Daoy (cell line): ENCODE measurements at places on chromosomes 13 and 19. TPM values are rescaled to one million over a fixed set of nuclear protein-coding genes. Genes with fewer than 3 reads are reported as not detected.

Gene TPGS1
- total RNA-seq: 54.9 and 58.9 TPM in 2 replicates

Gene ZNF253
- total RNA-seq: 3.9 and 5.1 TPM in 2 replicates

Gene RAB3D
- 0.86 and 1.2 TPM in 2 replicates for total RNA-seq

Gene ZNF579
- 8.8 and 9.8 TPM in 2 replicates for total RNA-seq

Gene SYT5
- total RNA-seq: 0.12 TPM in 1 of 2 replicates, not detected in the other

Gene C5AR1
- not detected in 2 replicates for total RNA-seq

Gene SEMA6B
- total RNA-seq: 2.3 and 3.2 TPM in 2 replicates

Gene LILRA1
- total RNA-seq: not detected in 2 replicates

Gene OLFM2
- 8.2 and 15.7 TPM in 2 replicates for total RNA-seq

Gene CALM3
- total RNA-seq: 137 and 163 TPM in 2 replicates

DNA sequence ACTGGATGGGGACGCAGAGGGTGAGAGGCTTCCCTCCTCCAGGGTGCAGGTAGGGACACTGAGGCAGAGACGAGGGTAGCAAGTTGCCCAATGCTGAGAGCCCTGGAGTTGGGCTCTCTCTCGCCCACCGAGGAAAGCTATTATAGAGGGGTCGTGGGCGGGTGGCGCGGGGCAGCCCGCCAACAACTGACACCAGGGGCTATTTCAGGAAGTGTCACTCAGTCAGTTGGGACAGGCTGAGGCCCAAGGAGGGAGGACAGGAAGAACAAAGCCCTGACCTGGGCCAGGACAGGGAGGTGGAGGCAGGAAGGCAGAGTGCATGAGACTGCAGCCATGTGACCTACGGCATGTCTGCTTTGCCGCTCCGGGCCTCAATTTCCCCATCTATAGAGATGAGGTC, 29.9 kb downstream of the TINCR start:
- no peak for DNase-seq

- no peak for DNase-seq
Observed at GRCh38 chr13:71576571-71576970, 290.4 kb downstream of the DACH1 start.

DNA sequence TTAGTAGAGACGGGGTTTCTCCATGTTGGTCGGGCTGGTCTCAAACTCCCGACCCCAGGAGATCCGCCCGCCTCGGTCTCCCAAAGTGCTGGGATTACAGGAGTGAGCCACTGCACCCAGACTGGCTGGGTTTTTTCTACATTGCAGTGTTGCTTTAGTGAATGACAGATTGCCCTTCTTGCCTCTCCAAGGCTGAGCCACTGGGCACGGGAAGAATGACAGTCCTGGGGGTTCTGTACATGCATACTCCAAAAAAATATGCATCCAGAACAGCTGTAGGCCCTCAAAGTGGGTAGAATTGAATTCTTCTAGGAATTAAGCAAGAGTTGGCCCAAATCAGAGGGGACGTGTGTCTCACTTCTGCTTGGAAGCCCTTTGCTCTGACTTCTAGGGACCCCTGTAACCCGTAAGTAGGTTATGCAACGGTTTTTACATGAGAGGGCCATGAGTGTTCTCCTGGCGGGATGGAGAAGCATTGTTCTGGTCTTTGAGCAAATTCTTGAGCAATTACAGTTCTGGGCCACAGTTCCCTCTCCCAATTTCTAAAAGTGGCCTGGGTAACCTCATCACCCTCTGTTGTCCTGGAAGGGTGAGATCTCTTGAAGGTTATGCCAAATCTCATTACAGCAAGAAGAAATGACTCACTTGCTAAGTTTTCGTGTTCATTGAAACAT, 3.6 kb downstream of the ACTN4 start:
- peak; percentile 78 for DNase-seq

DNA sequence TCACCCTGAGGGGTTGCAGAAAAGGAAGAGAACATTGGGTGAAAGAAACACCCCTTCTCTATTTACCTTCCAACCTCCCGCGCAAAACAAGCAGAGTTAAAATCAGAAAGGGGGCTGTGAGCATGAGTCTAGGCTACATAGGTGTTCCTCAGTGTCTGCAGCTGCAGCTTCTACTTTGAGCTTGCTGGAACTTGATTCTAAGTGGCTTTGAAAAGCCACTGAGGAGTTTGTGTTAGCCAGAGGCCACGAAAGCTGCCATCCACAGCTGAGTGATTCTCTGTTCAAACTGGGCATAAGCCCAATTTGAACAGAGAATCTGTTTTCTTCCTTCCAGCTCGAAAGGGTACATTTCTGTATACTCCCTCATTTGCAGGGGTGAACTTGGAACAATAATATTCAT, 343.9 kb downstream of the PCDH9 start:
- no peak for DNase-seq

DNA sequence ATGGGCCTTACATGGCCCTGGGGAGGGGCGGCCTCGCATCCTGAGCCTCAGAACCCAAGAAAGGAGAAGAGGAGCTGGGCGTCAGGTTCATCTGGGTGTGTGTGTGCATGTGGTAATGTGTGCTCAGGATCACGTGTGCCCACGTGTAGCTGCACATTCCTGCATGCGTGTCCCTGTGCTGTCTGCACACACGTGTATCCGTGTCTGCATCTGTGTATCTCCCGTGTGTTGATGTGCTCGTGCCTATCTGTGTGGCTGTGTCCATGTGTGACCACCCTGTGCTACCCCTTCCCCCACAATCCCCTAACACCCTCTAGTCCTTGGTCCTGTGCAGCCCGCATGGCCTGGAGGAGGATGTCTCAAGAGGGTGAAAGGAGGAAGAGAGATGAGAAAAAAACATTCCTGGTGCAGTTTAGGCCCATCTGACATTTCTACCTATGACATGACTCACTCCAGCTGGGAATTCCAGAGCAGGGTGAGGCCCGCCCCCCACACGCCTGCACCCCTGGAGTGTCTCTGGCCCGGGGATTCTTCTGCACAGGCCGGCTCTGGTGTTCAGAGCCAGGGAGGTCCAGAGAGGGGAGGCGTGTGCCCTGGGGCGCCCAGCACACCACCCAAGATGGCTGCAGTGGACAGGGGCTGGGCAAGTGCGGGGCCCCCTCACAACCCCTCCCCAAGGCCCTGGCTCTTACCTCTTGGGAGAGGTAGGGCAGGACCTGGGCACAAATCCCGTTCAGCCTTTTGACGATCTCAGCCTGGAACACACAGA, 7.1 kb downstream of the TLE5 start:
- DNase-seq: peak; percentile 79

DNA sequence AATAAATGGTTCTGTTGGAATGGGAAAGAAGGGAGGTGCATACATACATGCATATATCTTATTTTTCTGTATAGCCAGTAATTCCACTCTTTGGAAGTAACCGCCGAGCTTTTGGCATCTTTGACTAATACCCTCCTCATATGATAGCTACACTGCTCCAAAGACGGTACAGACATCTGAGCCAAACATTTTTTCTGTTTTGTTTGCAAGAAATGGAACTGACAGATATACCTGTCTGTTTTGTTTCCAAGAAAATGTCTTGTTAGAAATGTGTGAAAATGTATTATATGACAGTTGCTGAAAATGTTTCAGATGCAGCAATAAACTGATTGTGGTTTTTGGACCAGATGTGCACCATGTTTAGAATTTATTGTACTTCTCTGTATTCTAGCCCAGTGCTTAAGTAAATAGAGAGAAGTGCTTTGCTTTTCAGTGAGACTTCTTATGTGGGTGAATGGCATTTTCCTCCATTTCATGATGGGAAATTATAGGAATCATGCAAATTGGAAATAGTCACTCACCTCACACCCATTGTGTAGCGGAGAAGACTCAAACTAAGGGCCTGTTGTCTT, 396.9 kb downstream of the KCNRG start:
- DNase-seq: no peak

DNA sequence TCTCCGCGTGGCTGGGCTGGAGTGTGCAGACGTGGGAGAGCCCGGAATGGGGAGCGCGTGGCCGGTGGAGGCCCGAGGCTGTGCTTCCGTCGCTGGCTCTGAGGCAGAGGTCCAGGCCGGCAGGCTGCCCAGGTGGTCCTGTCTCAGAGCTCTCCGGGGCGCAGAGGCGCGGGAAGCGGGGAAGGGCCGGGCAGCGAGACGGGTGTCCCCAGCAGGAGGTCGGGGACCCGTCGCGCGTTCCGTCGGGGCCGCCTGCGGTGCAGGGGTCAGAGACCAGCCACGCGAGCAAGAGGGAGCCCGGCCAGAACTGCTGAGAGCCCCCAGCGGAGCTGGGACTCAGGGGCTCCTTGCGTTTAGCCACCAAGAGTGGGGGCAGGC, 1.3 kb upstream of the C1QTNF9 start:
- DNase-seq: no peak

- no peak for DNase-seq
Observed at GRCh38 chr13:57633141-57633949, 1.8 kb downstream of the PCDH17 start.

DNA sequence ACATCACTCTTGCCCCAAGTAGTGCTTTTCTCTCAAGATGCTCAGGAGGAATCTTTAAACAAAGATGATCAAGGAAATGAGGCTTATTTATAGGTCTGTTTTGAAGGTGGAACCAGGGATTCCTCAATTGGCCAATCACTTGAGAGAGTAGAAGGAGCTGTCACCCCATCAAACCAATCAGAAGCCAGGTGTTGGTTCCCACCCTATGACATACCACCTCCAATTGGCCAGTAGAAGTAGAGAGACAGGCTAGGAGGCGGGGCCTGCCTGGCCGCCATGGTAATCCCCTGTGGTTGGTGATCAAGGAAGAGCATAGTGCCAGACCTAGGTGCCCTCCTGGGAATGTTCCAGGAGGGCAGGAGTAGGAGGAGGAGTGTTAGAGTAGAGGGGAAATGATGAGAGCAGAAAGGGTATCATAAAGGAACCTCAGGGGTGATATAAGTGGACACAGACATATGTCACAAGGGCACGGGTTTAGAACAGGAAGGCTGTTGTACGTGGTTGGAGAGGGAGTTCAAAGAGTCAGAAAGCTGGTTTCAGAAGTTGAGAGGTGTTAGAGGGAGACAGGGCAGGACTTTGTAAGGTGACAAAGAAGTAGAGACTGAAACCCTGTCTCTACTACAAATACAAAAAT, 10.5 kb downstream of the PMIS2 start:
- DNase-seq: peak; percentile 43

DNA sequence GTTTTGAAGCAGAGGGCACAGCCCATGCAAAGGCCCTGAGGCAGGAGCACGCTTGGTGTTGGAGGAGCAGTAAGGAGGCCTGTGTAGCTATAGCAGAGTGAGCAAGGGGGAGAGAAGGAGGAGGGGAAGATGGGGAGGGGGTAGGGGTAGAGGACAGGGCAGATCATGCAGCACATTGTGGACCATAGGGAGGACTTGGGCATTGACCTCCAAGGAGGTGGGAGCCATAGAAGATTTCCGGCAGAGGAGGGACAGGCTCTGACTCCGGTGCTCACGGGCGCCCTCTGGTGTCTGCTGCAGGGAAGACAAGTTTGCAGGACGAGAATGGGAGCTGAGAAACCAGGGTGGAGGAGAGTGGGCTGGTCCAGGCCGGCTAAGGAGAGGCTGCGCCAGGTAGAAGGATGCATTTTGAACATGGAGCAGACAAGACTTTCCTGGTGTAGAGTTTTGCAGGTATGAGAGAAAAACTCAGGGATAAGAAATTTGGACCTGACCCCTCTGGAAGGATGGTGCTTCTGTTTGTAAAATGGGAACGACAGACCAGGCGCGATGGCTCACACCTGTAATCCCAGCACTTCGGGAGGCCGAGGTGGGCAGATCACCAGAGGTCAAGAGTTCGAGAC, 13.7 kb upstream of the CREB3L3 start:
- peak; percentile 74 for DNase-seq

DNA sequence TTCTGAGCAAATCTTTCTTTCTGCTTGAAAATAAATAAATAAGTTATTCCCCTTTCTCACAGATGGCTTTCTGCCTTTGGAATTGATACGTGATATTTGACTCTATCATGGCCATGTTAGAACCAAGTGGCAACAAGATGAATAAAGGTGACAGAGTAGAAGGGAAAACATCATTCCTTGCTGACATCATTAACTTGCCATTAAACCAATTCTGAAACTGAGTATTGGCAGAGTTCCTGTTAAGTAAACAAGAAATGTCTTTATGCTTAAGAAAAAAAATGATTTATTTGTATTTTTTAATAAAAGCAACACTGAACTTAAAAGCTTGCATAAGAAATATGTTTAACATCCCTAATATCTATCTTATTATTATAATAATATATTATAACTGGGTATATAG, 828.1 kb downstream of the PCDH9 start:
- no peak for DNase-seq

DNA sequence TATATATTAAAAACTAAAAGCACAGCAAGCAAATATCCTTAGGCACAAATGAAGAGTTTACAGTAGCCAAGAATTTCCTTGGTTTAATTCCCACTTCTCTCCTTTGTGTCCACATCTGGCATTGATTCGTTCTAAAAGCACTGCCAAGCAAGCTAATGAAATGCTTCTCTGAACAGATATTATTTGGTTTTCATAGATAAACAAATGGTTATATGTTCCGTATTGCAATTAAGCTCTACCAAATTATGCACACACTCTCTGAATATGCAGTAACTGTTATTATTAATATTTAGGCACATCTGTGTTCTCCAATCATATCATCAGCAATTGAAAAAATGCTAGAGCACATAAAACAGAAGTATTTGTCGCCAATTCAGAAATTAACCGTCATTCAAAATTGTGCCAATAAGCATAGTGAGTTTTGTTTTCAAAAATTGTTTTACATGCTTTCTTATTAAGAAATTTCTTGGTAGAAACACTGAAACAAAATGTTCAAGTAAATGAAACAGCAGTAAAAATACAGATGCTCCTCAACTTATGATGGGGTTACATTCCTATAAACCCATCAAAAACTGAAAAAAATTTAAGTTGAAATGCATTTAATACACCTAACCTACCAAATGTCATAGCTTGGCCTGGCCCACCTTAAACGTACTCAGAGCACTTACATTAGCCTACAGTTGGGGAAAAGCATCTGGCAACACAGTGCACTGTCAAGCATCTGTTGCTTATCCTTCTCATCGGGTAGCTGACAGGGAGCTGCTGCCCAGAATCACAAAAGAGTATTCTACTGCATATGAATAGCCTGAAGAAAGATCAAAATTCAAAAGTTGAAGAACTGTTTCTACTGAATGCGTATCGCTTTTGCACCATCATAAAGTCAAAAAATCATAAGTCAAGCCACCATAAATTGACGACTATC, 2134.7 kb downstream of the PCDH9 start:
- DNase-seq: no peak

DNA sequence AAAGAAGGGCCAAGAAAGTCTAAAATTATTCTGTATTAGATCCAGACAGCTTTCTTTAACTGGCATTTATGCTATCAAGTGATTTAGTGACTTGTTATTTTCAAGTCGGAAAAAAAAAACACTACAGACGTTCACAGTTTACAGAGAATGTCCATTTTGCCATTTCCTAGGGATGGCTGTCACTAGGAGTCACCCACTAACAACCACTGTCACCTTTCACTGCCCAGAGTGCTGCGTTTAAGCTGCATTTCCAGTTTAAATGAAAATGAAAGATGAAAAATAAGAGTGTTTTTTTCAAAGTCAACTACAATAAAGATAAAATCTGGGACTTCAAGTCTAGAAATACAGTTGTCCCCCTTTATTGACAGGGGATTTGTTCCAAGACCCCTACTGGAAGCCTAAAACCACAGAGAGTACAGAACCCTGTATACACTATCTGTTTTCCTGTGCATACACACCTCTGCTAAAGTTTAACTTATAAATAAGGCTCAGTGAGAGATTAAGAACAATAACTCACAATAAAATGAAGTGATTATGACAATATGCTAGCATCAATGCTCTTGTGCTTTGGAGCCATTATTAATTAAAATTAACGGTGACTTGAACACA, 112.5 kb downstream of the SACS start:
- DNase-seq: no peak

GRCh38 chr13:21537105-21537504, 66.9 kb downstream of the MICU2 start:
- no peak for DNase-seq
